Caco-2 (cell line): ENCODE measurements at places on chromosomes 1 and 21. TPM values are rescaled to one million over a fixed set of nuclear protein-coding genes. Genes with fewer than 3 reads are reported as not detected.

Gene CCDC17
- total RNA-seq, result 1.9 and 2.4 TPM in 2 replicates

Gene AP4B1
- 9.6 and 10.0 TPM in 2 replicates for total RNA-seq

Gene AVPR1B
- total RNA-seq, result not detected in 2 replicates

Gene PDPN
- 0.49 TPM in 1 of 2 replicates, not detected in the other for total RNA-seq

Gene PITHD1
- 44.7 and 47.8 TPM in 2 replicates for total RNA-seq

Gene ARTN
- 0.26 TPM in 1 of 2 replicates, not detected in the other for total RNA-seq

Gene CELA2B
- total RNA-seq, result not detected in 2 replicates

GRCh38 chr1:208308221-208308620 lies 64.0 kb upstream of the PLXNA2 start:
- no peak overlapping the region for H3K27ac ChIP-seq
- no peak for DNase-seq

DNA sequence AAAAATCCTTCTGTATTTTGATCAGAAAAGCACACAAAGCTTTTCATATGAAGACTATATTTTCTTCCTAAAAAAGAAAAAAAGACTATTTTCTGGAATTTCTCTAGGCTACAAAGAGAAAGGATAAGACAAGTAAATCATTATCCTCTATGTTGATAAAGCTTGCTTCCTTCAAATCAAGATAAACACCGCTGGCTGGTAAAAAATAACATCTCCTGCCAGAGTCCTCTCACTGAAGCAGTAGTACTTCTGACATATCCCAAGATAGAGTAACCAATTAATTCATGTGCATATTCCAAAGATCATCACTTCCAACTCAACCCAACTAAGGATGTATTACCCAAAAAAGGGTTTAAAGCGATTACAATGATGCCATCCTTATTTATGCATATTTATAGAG lies 34.3 kb downstream of the DENND1B start:
- no peaks in the 10 kb centered on the region for H3K36me3 ChIP-seq
- no peak overlapping the region for H3K27ac ChIP-seq
- no peak for DNase-seq
- H3K4me1 ChIP-seq, result no peaks in the 10 kb centered on the region
- H3K27me3 ChIP-seq, result no peaks in the 10 kb centered on the region

DNA sequence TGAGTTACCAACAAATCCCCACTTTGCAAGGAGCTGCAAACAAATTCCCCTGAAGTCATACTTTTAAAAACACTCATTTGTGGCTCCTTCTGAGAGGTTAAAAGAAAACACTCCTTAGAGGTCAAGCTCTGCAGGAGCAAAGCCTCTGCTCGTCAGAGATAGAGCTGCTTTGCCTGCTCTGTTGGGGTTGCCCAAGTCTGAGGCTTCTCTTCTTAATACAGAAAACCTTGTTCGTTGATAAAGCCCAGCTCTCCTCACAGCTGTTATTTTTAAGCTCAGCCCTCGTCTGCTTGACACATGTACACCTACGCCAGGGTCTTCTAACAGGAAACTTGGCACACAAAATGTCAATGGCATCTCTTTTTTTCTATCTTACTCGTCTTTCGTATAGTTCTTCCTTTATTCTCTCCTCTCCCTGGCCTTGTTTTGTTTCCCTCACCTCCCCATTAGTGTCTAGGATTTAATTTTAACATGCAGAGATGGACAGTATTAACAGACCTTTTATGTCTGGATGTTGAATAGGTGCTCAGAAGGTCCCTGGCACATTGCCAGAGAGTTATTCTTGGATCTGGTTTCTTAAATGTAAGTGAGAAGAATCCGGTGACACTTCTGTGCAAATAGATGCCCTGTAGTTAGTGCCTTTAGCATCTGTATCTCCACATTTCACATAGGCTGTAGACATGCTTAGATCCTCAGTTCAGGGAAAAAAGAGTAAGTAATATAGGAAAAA lies 86.0 kb downstream of the LRRC53 start:
- H3K27me3 ChIP-seq, result no peaks in the 10 kb centered on the region
- H3K4me1 ChIP-seq, result no peaks in the 10 kb centered on the region
- no peaks in the 10 kb centered on the region for H3K36me3 ChIP-seq

DNA sequence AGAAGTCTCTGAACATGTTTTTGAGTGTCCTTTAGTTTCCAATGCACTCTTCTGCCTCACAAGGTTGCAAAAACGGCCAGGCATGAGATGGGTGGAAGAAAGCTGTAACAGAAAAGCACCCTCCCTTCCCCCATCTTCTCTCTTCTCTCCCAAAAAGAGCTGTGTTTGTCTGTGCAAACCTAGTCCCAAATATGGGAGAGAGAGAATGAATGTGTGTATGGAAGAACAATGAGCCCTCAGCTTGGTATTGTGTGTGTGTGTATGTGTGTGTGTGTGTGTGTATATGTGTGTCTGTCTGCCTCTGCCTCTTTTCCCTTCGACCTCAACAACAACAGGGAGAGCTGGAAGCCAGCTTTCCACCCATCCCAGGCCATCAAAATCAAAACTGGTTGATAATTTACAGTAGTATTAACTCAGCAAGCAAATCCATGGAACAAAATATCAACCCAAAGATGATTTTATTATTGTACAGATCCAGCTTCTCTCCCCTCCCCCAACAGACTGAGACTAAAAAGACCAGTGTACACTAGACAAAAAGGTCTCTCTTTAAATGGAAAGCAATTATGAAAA lies 1.8 kb downstream of the RERE start:
- no peak for DNase-seq
- peaks cover 9% of the 10 kb centered on the region; the same call in 1 of the 2 replicates for H3K4me1 ChIP-seq
- no peaks in the 10 kb centered on the region for H3K27me3 ChIP-seq

DNA sequence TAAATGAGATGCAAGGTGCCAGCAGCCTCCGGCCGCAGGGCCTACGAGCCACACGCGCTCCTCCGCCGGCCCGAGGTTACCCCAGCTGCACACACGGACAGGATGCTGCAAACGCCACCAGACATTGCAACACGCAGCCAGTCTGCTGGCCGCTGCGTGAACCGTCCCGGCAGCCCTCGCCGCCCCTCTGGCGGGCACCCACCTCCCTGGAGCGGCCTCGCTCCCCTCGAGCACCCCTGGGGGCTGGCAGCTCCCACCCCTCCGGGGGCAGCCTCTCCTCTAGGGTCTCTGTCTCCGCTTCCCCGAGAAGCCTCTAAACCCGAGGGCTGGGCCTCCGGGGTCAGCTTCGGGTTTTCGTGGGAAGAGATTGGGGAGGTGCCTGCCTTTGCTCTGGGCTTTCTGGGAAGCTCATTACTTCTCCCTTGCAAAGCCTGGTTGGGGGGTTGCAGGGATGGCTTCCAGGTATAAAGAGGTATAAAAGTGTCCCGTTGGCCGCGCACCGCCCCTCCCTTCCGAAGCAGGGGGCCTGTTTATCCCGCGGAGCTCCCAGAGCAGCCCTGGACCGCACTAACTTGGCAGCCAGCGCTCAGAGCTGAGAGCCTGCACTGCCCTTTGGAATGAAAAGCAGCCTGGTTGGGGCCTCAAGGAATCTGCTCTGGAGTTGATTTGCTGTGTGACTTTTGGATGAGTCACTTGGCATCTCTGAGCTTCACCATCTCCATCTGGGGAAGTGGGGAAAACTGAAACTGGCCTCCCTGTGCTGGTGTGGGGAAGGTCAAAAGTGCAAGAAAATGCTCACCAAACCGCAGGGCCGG lies 21.8 kb downstream of the DHRS3 start:
- peaks cover 2% of the 10 kb centered on the region; the same call in 1 of the 2 replicates for H3K36me3 ChIP-seq
- H3K4me1 ChIP-seq, result peaks cover 12% of the 10 kb centered on the region
- no peak overlapping the region for H3K4me3 ChIP-seq
- DNase-seq, result peak; percentile 63

- DNase-seq, result peak; percentile 52
- no peaks in the 10 kb centered on the region for H3K27me3 ChIP-seq
- H3K4me1 ChIP-seq, result peaks cover 18% of the 10 kb centered on the region
- H3K36me3 ChIP-seq, result no peaks in the 10 kb centered on the region; the same call in 1 of the 2 replicates
- peak overlapping the region; percentile 67 for H3K27ac ChIP-seq
Observed at GRCh38 chr1:68145418-68146126, 86.8 kb downstream of the WLS start.

DNA sequence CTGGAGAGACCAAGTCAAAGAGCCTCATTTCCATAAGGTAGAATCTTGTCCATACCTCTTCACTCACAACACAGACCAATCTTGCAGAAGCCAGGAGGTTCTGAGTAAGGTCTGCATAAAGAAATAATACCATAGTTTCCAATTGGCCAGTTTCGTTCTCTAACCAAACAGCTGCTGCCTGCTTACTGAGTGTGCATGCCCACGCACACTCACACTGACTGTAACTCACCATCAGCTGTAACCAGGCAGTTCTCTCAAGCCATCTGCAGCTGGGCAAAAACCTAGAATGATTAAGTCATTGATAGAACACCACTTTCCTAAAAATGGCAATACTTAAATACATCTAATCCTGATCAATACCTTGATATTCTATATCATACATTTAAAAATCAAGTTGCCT lies 106.6 kb upstream of the VAV3 start:
- no peaks in the 10 kb centered on the region for H3K27me3 ChIP-seq
- no peak overlapping the region for H3K27ac ChIP-seq
- peaks cover 35% of the 10 kb centered on the region for H3K4me1 ChIP-seq
- H3K36me3 ChIP-seq, result no peaks in the 10 kb centered on the region
- DNase-seq, result no peak

GRCh38 chr1:232620356-232620969 lies 9.5 kb downstream of the SIPA1L2 start:
- H3K36me3 ChIP-seq, result no peaks in the 10 kb centered on the region
- peaks cover 13% of the 10 kb centered on the region for H3K4me1 ChIP-seq
- H3K27ac ChIP-seq, result no peak overlapping the region
- no peak overlapping the region for H3K4me3 ChIP-seq

DNA sequence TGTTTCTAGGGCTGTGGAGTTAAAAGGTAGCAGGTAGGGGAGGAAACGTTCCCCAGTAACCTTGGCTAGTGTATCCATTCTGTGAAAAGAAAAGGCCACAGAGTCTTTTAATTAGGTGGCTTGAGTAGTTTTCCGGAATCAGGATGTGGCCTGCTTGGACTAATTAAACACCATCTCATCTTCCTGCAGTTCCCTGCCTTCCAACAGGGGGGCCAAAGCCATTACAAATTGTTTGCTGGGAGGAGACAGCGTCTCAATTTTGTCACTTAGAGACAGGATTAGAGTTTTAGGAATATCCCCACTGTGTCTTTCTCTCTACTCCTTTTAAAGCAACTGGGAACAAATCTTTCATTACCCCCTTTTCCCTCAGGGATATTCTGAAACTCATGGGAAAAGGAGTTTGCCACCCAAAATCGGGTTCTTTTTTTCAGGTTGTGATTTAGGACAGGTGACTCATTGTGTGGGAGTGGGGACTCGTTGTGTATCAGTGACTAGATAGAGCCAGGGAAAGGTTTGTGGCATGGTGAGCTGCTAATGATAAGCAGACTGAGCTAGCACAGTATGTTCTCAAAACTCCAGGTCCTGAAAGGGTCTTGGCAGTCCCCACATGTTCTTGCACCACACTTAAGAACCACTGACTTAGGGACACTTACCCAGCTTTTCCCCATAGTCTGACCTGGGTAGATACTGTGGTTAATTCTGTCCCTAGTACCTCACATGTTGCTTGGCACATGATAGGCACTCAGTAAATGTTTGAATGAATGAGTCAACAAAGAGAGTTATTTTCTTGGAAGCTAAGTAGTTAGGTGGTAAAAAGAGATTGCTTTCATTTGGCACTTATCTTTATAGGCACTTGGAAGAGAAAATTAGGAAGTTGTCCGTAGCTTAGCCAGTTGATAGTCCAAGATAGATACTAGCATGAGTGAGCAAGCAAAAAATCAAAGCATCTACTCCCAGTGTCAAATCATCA lies 22.5 kb downstream of the INTS3 start:
- no peaks in the 10 kb centered on the region for H3K27me3 ChIP-seq
- no peak overlapping the region for H3K4me3 ChIP-seq
- H3K36me3 ChIP-seq, result peaks cover 4% of the 10 kb centered on the region
- no peak overlapping the region for H3K27ac ChIP-seq
